ENCODE measurements at places on chromosomes 2 and 18.

- no peak for DNase-seq
Observed at GRCh38 chr2:48699348-48699930, 56.1 kb downstream of the LHCGR start.

- DNase-seq, result no peak
Observed at GRCh38 chr2:238573065-238573778, 146.5 kb downstream of the ASB1 start.

DNA sequence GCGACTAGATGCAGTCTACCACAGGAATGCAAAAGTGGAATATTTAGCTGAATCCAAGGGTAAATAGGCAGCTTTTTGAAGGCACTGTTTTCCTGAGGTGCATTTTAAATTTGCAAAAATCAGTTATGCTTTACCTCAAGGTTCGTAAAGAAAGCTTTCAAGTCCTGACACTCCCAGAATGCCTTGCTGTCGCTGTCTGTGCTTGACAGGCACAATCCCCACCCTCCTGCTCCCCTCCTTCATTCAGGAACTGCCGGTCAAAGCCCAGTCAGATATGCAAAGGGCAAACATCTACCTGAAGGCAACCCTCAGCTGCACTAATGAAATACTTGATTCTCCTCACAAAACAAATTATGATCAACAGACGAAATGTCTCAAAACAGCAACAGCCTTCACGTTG is 97.4 kb upstream of the DDX18 start:
- DNase-seq, result no peak

DNA sequence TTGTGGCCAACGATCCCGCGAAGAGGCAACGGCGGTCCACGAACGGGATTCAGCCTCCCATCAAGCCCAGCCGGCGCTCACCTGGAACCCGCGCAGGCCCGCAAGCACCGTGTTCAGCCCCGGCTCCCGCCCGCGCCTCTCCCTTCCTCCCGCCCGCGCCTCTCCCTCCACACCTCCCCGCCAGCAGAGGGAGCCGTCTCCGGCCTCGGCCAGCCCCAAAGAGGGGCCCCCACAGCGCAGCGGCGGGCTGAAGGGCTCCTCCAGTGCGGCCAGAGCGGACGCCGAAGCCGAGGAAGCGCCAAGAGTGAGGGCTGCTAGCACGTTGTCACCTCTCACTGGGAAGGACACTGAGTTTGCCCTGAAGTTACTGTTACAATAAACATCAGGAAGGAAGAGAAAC is 55.3 kb upstream of the LAPTM4A start:
- peak; percentile 31 for DNase-seq

- DNase-seq, result no peak
Observed at GRCh38 chr2:208584378-208584985, 177.9 kb downstream of the PTH2R start.

DNA sequence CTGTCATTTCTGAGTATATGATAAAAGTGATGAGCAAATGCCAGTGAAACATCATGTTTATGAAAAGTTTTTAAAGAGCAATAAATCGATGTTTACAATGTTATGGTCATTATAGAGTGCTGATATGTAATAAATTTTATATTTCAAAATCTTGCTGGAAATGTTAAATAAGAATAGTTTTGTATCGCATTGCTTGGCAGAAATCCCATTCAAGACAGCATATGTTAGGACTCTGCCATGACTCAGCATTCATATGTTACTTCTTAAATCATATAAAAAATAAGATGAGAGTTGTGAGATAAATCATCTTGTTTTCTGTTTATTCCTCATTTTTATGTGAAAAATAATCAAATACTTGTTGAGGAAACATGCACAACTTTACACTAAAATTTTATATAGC is 949.9 kb upstream of the NRXN1 start:
- DNase-seq, result no peak

DNA sequence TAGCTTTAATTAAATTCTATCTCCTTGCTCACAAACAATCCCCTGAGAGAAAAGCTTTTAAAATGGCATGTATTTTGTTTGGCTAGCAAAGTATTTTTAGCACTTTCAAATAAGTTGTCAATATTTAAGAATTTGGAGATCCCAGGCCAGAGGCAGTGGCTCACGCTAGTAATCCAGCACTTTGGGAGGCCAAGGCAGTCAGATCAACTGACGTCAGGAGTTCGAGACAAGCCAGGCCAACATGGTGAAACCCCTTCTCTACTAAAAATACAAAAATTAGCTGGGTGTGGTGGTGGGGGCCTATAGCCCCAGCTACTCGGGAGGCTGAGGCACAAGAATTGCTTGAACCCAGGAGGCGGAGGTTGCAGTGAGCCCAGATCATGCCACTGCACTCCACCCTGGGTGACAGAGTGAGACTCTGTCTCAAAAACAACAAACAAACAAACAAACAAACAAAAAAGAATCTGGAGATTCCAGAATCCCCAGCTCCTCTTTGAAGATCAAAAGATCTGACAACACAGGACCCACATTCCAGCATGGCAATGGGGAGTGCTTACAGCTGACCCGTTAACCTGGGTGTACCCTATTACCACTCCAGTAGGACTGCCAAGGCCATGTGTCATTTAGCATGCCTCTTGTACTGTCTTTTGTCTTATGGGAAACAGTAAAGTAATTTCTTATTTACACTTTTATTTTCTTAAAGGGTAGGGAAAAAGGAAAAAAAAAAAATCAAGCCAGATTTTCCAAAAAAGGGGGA is 21.9 kb downstream of the SLC40A1 start:
- no peak for DNase-seq

DNA sequence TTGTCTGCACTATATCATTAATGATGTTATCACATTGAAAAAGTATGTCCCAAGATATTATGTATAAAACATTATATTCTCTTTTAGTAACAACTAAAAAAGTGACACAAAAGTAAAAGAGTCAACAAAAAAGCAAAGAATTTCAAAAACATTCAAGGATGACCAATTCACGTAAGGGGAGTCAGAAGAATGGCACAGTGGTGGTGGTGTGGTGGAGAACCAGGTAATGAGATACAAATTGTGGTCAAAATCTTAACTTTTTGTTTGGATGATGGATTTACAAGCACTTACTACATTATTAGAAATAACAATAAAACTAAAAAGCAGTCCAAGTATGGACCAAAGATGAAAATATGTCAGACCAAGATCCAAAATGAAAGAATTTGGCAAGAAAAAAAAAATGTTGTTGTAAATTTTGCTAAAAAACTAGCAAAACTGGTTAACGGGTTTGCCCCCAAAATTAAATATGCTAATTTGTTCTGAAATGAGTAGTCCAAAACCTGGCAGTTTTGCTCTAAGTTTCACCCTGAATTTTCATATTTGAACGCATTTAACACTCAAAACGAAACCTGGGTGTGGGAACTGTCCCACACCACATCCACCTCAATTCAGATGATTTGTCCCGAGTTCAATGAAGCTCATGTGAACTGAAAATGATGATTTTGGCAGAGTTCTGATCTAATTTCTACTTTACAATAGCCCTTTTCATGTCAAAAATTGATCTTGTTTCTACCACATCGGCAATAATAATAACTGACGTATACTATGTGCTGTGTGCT is 135.8 kb downstream of the IKZF2 start:
- DNase-seq, result peak; percentile 46

GRCh38 chr2:217794133-217794986 is 208.4 kb downstream of the TNS1 start:
- DNase-seq, result no peak

DNA sequence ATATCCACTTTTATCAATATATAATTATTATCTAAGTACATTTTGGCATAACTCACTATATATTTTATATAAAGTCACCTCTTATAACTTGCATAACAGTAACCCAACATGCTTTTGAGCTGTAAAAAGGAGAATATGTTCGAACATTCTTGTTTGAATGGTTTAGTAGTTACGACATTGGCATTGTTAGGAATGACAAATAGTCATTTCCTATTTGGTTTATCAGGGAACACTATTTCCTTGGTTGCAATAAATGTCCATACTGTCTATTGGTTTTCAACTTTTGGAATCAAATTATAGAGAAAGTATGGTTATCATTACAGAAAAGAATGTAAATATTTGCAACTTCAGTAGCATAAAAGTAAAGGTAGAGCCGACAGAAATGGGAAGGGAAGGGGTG is 124.1 kb downstream of the PARD3B start:
- no peak for DNase-seq

- no peak for DNase-seq
Observed at GRCh38 chr2:47227532-47228279, 72.6 kb upstream of the STPG4 start.

- peak; percentile 66 for DNase-seq
Observed at GRCh38 chr2:121974897-121975661, 219.6 kb downstream of the TSN start.

- no peak for DNase-seq
Observed at GRCh38 chr2:42908518-42909200, 116.3 kb upstream of the HAAO start.

DNA sequence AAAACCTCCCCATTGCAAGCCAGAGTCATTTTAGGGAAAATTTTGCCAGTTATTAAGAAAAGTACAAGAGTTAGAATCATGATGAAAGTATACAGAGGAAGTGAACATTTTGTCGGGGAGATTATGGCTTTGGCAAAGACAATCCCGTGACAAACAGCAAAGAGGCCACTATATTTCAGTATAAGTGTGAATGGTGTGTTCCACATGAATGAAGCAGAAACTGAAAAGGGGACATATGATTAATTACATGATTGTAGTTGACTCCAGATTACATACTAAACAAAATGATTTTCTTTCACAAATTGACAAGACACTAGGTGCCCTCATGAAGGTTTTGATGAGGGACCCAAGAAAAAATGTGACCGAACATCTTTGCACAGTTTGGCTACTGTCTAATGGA is 42.0 kb downstream of the SP140 start:
- no peak for DNase-seq

GRCh38 chr2:233141901-233142300 is 81.8 kb downstream of the INPP5D start:
- no peak for DNase-seq

DNA sequence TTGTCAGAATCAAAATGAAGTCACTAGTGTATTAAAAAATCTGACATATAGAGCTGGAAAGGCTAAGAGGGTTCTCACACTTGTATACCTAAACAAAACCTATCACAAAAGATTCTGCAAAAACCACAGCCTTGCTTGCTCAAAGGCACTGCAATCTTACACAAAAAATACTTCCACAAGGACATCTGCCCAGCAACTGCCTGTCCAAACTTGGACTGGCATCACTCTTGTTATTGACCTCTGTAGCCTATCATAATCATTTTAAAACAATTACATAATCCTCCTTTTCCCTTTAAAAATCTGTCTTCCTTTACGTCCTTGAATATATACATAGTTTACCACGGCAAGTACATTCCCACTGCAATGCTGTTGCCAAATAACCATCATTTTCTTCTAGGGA is 19.9 kb downstream of the CHMP3 start:
- no peak for DNase-seq

DNA sequence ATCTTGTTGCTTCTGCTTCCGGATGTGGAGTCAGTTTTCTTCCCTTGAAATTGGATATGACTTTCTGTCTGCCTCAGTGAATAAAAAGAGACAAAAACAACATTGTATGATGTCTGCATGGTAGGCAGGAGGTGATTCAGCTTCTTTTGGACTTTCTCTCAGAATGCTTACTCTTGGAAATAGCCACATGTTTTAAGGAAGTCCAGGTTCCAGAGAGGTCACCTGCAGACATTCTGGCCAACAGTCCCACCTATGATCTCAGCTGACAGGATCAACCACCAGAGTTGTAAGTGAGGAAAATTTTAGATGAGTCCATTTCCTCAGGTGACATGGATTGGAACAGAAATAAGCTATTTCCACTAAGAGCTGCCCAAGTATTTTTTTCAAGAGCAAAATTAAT is 508.7 kb upstream of the FAM98A start:
- DNase-seq, result no peak

- no peak for DNase-seq
Observed at GRCh38 chr18:62942578-62942977, 227.2 kb downstream of the PHLPP1 start.

- no peak for DNase-seq
Observed at GRCh38 chr2:168210216-168210894, 37.0 kb downstream of the STK39 start.

GRCh38 chr18:21636769-21637168 is 24.7 kb downstream of the SNRPD1 start:
- DNase-seq, result no peak

DNA sequence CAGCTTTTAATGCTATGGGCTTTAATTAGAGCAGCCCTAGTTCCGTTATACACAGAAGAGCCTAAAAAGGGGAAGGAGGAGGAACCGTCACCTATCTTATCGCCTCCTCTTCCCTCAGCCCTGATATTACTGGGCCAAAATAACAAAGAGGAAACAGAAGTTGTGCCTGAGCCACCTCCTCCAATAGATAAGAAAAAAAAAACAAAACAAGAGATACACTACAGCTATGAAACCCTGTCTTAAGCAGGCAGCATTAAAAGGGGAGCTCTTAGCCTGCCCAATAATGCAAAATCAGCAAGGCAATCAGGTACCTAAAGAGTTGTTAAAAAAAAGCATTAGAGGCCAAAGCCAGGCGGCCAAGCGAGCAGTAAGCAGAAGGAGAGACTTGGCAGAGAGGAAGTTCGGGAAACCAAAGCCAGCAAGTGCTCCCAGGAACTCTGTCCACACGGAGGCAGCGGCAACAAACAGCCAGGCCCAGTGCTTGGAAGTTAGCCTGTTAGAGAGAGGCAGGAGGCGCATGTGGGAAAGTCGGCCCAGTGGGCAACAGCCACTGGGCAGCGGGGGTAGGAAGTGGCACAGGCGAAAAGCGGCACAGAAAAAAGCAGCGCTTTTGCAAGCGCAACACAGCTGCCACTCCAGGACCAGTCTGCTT is 41.8 kb upstream of the PDK1 start:
- no peak for DNase-seq

DNA sequence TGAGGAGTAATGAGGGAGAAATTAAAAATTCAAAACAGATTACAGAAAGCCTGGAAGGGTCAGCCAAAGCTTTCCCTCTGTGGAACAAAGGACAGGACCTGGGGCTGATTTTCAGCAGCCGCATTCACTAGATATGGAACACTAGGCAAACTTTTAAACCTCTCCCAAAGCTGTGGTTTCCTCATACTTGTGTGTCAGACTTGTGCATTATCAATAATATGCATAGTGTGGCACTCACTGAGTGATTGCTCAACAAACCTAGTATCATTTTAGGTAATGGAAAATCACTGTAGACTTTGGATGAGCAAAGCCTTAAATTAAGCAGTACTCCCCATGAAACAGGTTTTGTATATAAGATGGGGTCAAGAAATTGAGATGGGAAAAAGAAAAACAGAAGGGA is 26.3 kb upstream of the IKZF2 start:
- DNase-seq, result no peak

GRCh38 chr2:239269173-239269885 is 131.5 kb downstream of the HDAC4 start:
- DNase-seq, result no peak

GRCh38 chr2:2904721-2905350 is 472.8 kb downstream of the EIPR1 start:
- DNase-seq, result no peak

- no peak for DNase-seq
Observed at GRCh38 chr18:75121266-75121665, 87.7 kb downstream of the PTGR3 start.

- peak; percentile 70 for DNase-seq
Observed at GRCh38 chr2:100588071-100588786, 25.4 kb downstream of the PDCL3 start.

Data from CD4-positive, alpha-beta T cell treated with Interleukin-21 for 1 hour (primary cell).